Non-pigmented ciliary epithelial cell (primary cell): ENCODE measurements at places on chromosomes 13 and 19.
A peak's percentile ranks its signal among the peaks of the same experiment; 100 is the strongest.

DNA sequence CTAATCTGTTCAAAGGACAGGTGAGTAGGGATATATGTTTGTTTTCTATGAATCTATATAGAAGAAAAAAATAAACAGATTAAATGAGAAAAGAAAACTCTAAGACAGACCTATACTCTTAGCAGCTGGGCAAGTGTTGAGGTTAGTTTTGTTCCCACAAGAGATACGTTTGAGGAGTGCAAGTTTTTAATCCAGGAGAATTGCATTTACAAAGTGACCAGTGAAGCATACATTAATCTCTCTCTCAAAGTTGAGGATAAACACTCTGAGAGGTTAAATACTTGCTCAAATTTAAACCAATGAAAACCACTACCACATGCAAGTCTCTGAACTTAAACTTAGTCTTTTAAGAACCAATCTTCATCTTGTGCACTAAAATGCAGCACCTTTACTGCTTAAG, 930.5 kb upstream of the MIR17HG start:
- no peak for DNase-seq

- no peak for DNase-seq
Measured at GRCh38 chr13:110681868-110682550, 23.9 kb downstream of the CARS2 start.

DNA sequence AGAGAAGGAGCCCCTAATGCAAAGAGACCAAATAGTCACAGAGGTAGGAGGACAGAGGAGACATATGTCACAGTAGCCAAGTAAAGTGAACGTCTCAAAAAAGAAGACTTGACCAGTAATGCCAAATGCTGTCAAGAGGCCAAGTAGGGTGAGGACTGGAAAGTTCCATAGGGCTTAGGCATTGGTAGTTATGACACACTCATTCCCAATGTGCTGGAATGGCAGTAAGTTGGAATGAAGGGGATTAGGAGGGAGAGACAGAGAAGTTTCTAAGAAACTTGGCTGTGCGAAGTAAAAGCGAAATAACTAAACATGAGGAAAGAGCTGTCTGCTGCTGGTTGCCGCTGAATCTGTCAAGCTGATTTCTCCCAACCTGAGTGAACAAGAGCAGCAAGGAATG, 14.9 kb upstream of the FRY start:
- no peak for DNase-seq

GRCh38 chr13:40943073-40943472, 76.0 kb downstream of the ELF1 start:
- DNase-seq: no peak

- DNase-seq: no peak
Measured at GRCh38 chr13:78431328-78431727, 172.0 kb downstream of the POU4F1 start.

- no peak for DNase-seq
Measured at GRCh38 chr19:1167687-1168571, 6.1 kb downstream of the SBNO2 start.

- peak; percentile 34 for DNase-seq
Measured at GRCh38 chr13:26698392-26699196, 62.0 kb downstream of the GPR12 start.

- DNase-seq: peak; percentile 93
Measured at GRCh38 chr19:9945319-9945966, 9.1 kb upstream of the OLFM2 start.

GRCh38 chr13:19685034-19685433, 51.6 kb downstream of the MPHOSPH8 start:
- no peak for DNase-seq

DNA sequence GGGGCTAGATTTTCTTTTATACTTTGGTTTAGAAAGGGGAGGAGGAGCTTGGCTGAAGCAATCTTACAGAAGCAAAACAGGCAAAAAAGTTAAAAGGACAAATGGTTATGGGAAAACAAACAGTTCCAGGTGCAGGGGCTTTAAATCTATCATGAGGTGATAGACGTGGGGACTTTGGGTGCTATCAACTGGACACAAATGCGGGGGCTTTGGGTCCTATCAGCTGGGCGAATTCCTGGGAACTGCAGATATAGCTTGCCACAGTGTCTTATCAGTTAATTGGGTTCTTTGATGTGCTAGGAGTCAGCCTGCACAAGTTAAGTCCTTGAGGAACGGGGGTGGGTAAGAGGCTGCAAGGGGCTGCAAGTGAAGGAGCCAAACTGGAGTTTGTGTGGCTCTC, 260.6 kb downstream of the TUBA3C start:
- DNase-seq: no peak

DNA sequence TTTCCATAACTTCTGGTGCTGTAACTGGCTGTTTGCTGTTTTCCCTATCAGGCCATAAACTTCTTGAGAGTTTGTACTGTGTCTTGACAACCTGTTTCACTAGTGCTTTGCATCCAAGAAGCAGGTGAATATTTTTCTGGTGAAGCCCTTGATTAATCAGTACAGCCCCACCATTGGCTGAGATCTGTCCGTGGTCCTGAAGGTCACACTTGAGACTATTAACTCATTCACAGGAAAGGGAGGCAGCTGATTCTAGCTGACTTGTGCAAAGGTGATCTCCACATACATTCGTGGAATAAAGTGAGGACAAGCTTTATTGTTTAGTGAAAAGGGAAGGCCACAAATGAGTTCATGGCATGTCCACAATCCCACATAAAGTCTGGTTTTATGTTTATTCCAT, 61.4 kb upstream of the ZNF835 start:
- no peak for DNase-seq

DNA sequence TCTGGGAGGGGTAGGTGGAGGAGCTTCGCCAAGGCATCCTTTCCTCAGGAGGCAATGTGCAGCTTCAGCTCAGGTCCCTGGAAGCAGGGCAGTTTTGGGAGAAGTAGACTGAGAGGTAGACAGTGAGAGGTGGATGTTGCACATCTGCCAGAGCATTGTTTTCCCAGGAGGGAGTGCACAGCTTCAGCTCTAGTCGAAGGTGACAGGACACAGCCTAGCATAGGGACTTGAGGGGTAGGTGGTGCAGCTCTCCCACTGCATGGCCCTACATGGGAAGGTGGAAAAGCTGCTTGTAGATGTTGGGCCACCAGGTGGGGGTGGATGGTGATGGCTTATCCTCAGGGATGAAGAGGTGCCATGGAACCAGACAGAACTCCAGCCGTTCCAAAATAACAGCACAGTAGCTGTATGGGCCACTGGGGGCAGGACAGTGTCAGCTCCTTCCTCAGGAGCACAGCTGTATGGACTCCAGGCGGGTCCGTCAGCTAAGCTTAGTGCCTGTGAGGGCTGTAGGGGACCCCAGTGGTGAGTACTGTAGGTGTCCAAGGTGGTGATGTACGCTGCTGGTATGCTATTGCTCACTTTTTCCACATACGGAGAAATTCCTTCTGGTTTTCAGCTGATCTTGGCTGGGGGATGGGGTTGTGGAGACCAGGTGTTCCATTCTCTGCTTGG, 17.4 kb upstream of the ZNF543 start:
- DNase-seq: peak; percentile 49

DNA sequence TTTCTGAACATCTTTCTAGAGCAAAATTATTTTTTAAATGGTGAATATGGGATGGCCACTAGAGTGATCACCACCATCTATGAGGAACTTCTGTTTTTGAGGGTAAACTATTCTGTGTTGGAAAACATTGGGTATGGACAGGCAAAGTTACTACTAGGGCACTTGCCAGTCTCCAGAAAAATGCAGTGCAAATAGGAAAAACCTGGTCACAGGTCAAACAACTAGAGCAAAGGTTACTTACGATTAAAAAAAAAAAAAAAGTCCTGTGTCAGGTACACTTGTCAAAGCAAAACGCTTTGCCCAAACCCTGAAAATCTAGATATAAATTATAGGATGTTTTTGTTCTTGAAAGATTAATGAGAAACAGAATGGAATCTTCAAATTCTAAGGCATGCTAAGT, 66.2 kb downstream of the SLITRK1 start:
- DNase-seq: no peak
